ENCODE measurements at places on chromosomes 2 and 18. TPM values are rescaled to one million over a fixed set of nuclear protein-coding genes. Genes with fewer than 3 reads are reported as not detected.

GRCh38 chr2:161745866-161746614 is 121.8 kb downstream of the SLC4A10 start:
- H3K4me3 ChIP-seq = no peak overlapping the region
- no peaks in the 10 kb centered on the region for H3K4me1 ChIP-seq
- no peaks in the 10 kb centered on the region for H3K27me3 ChIP-seq
- no peak overlapping the region for H3K27ac ChIP-seq

DNA sequence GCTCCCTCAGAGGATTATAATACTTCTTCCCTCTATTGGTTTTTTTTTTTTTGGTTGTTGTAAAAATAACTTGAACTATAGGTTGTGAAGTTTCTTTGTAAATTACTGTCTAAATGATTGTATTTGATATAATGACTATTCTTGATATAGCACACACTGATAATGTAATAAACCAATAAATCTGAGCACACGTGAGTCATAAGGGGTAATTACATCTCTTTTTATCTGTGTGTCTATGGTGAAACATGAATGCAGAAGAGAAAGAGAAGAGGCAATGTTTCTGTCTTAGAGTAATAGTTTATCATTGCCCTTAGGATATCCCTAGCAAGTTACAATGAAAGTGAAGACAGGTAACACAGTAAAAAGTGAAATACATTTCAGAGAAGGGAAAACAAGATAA is 64.1 kb upstream of the RAPGEF4 start:
- no peaks in the 10 kb centered on the region for H3K4me1 ChIP-seq
- peaks cover 6% of the 10 kb centered on the region for H3K27me3 ChIP-seq
- H3K36me3 ChIP-seq = no peaks in the 10 kb centered on the region
- H3K4me3 ChIP-seq = no peak overlapping the region
- peak; percentile 73 for DNase-seq

The NDUFV2 gene
- polyA plus RNA-seq = 241 TPM

The GDF7 gene
- polyA plus RNA-seq = not detected

The CD8A gene
- polyA plus RNA-seq = 1.9 TPM

The LRRC30 gene
- polyA plus RNA-seq = not detected

The ACTR2 gene
- 76.7 TPM for polyA plus RNA-seq

GRCh38 chr2:47058003-47058931 is 96.8 kb downstream of the STPG4 start:
- no peak for DNase-seq
- no peak overlapping the region for H3K4me3 ChIP-seq
- peaks cover 66% of the 10 kb centered on the region for H3K36me3 ChIP-seq
- H3K27ac ChIP-seq = peak overlapping the region; percentile 80
- H3K27me3 ChIP-seq = no peaks in the 10 kb centered on the region

The SLC16A14 gene
- 2.0 TPM for polyA plus RNA-seq

- DNase-seq = no peak
- H3K27me3 ChIP-seq = no peaks in the 10 kb centered on the region
- no peak overlapping the region for H3K4me3 ChIP-seq
- H3K27ac ChIP-seq = no peak overlapping the region
- H3K4me1 ChIP-seq = peaks cover 19% of the 10 kb centered on the region
These were observed 21.0 kb downstream of the CIB4 start for GRCh38 chr2:26620031-26620605.

GRCh38 chr18:10544093-10544748 is 18.4 kb downstream of the NAPG start:
- no peak overlapping the region for H3K4me3 ChIP-seq
- no peak overlapping the region for H3K27ac ChIP-seq
- H3K27me3 ChIP-seq = no peaks in the 10 kb centered on the region

GRCh38 chr18:27608742-27609141 is 423.6 kb upstream of the CHST9 start:
- H3K36me3 ChIP-seq = no peaks in the 10 kb centered on the region
- no peak overlapping the region for H3K4me3 ChIP-seq
- DNase-seq = no peak
- H3K27me3 ChIP-seq = no peaks in the 10 kb centered on the region
- H3K4me1 ChIP-seq = peaks cover 6% of the 10 kb centered on the region

The UNC80 gene
- not detected for polyA plus RNA-seq

GRCh38 chr2:237501892-237502513 is 15.0 kb downstream of the MLPH start:
- peaks cover 16% of the 10 kb centered on the region for H3K27me3 ChIP-seq
- no peak for DNase-seq
- no peaks in the 10 kb centered on the region for H3K4me1 ChIP-seq
- H3K4me3 ChIP-seq = no peak overlapping the region
- peak overlapping the region; percentile 69 for H3K27ac ChIP-seq

The SERPINB12 gene
- polyA plus RNA-seq = not detected

DNA sequence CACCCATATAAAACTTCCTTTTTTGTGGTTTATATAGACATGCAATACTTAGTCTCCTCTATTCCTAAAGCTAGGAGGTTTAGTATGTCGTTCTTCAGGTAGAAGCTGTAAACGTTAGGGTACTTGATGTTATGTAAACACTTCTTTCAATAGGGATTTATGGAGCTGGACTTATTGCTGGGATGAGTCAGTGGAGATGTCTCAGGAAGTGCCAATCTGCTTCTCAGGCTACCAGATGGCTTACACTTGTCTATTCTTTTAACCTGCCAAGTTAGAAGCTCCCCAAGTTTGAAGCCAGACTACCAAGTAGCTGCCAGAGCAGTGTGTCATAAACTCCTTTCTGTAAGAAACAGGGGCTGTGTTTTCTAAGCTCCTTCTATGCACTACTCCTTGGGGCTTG is 756.5 kb upstream of the LRRTM1 start:
- no peaks in the 10 kb centered on the region for H3K36me3 ChIP-seq
- no peak overlapping the region for H3K4me3 ChIP-seq

DNA sequence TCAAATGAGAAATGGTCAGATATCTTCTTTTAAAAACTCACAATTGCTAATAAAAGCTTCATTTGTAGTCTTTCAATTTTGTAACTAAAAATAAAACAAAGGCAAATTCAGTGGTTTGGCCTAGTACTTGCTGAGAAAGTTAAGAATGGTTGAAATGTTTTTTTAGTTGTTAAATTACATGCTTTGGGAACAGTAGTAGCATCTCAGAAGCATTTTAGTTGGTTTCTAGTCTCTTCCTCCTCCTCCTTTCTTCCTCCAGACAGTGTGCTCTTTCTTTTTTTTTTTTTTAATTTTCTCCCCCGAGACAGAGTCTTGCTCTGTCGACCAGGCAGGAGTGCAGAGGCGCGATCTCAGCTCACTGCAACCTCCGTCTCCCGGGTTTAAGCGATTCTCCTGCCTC is 9.8 kb downstream of the TRAK2 start:
- H3K36me3 ChIP-seq = no peaks in the 10 kb centered on the region
- no peaks in the 10 kb centered on the region for H3K4me1 ChIP-seq
- H3K27me3 ChIP-seq = no peaks in the 10 kb centered on the region
- H3K27ac ChIP-seq = no peak overlapping the region
- H3K4me3 ChIP-seq = no peak overlapping the region

- no peaks in the 10 kb centered on the region for H3K36me3 ChIP-seq
- peak; percentile 73 for DNase-seq
- no peaks in the 10 kb centered on the region for H3K27me3 ChIP-seq
These were observed 45.3 kb upstream of the ROCK2 start for GRCh38 chr2:11389551-11390398.

The BCL2L11 gene
- polyA plus RNA-seq = 10.3 TPM

DNA sequence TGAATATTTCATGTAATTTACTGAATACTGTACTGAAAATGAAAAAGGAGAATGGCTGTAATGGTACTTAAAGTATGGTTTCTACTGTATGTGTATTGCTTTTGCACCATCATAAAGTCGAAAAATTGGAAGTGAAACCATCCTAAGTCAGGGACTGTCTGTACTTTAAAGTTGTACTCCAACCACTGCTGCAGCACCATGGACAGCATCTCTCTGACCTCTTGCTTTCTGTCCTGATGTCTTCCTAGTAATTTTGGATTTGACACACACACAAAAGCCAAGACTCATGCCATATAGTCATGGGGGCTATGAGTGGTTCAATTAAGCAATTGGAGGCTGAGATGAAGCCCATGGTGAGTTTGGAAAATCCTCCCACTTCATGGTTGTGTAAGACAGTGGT is 256.3 kb upstream of the PKDCC start:
- H3K4me3 ChIP-seq = no peak overlapping the region
- H3K27ac ChIP-seq = no peak overlapping the region
- no peaks in the 10 kb centered on the region for H3K36me3 ChIP-seq
- peak; percentile 46 for DNase-seq

The IL36A gene
- polyA plus RNA-seq = not detected

- H3K4me3 ChIP-seq = no peak overlapping the region
- no peaks in the 10 kb centered on the region for H3K36me3 ChIP-seq
- H3K27ac ChIP-seq = no peak overlapping the region
These were observed 193.3 kb upstream of the AGAP1 start for GRCh38 chr2:235300368-235301201.

GRCh38 chr2:154120706-154121105 is 249.0 kb downstream of the GALNT13 start:
- H3K27me3 ChIP-seq = no peaks in the 10 kb centered on the region
- no peak overlapping the region for H3K4me3 ChIP-seq
- no peak for DNase-seq

- no peak overlapping the region for H3K4me3 ChIP-seq
- H3K4me1 ChIP-seq = peaks cover 29% of the 10 kb centered on the region
- H3K36me3 ChIP-seq = no peaks in the 10 kb centered on the region
- DNase-seq = no peak
- H3K27me3 ChIP-seq = peaks cover 27% of the 10 kb centered on the region
- no peak overlapping the region for H3K27ac ChIP-seq
These were observed 1.5 kb upstream of the GDF7 start for GRCh38 chr2:20665243-20666004.

DNA sequence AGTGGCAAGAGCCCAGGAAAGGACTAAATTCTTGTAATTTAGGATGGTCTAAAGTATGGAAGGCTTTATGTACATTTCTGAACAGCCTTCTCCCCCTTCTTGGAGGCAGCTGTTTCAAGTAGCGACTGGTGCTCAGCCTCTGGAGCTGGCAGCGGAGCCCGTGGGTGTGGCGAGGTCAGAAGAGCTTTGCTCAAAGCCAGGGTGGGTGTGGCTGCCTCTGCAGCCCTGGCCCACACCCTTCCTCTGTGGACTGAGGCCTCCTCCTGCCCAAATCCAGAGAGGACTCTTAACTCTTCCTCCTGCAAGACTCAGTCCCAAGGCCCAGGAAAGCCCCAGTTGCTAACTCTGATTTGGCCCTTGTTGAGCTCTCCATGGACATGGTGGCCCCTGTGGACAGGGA is 202.1 kb upstream of the REV1 start:
- H3K27me3 ChIP-seq = no peaks in the 10 kb centered on the region
- DNase-seq = peak; percentile 3
- H3K4me3 ChIP-seq = no peak overlapping the region
- H3K27ac ChIP-seq = no peak overlapping the region
- no peaks in the 10 kb centered on the region for H3K36me3 ChIP-seq
- H3K4me1 ChIP-seq = no peaks in the 10 kb centered on the region

The IL1RN gene
- polyA plus RNA-seq = 21.3 TPM

DNA sequence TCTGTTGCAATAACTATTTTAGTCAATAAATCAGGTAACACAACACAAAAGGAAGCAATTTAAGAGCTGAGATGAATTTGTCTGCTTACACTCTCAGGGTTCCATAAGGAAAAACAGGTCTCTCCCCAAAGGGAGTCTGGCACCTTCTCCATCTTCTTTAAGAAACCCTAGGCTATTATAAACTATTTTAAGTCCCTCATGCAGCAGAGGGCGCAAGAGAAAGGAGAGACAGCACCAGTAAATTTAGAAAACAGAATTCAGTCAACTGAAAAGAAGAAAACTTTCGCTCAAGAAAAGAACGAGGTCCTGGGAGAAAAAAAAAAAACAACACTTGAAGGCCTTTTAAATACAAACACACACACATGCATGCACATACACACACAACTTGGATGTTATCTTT is 19.1 kb downstream of the SULT1C4 start:
- no peaks in the 10 kb centered on the region for H3K36me3 ChIP-seq
- H3K4me1 ChIP-seq = no peaks in the 10 kb centered on the region
- no peak for DNase-seq
- no peak overlapping the region for H3K4me3 ChIP-seq

The POTEC gene
- not detected for polyA plus RNA-seq

The ANKRD23 gene
- 2.7 TPM for polyA plus RNA-seq

The LRATD1 gene
- 33.2 TPM for polyA plus RNA-seq

The MC4R gene
- polyA plus RNA-seq = not detected

The MLPH gene
- polyA plus RNA-seq = 18.8 TPM

DNA sequence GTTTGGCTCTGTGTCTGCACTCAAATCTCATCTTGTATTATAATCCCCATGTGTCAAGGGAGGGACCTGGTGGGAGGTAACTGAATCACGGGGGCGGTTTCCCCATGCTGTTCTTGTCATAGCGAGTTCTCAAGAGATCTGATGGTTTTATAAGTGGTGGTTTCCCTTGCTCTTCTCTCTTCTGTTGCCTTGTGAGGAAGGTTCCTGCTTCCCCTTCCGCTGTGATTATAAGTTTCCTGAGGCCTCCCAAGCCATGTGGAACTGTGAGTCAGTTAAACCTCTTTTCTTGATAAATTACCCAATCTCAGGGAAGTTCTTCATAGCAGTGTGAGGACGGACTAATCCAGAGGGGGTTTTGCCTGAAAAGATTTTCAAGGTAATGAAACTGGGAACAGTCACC is 245.4 kb downstream of the GALR1 start:
- no peak overlapping the region for H3K27ac ChIP-seq
- H3K27me3 ChIP-seq = peaks cover 2% of the 10 kb centered on the region
- DNase-seq = no peak
- no peaks in the 10 kb centered on the region for H3K36me3 ChIP-seq
- H3K4me3 ChIP-seq = no peak overlapping the region
- H3K4me1 ChIP-seq = no peaks in the 10 kb centered on the region

GRCh38 chr2:9980520-9980919 is 29.0 kb downstream of the GRHL1 start:
- H3K36me3 ChIP-seq = no peaks in the 10 kb centered on the region
- H3K27me3 ChIP-seq = no peaks in the 10 kb centered on the region
- H3K4me1 ChIP-seq = no peaks in the 10 kb centered on the region
- DNase-seq = no peak
- no peak overlapping the region for H3K4me3 ChIP-seq
- H3K27ac ChIP-seq = no peak overlapping the region

- no peak for DNase-seq
- no peak overlapping the region for H3K27ac ChIP-seq
- no peaks in the 10 kb centered on the region for H3K27me3 ChIP-seq
- no peaks in the 10 kb centered on the region for H3K36me3 ChIP-seq
These were observed 52.0 kb downstream of the SLC40A1 start for GRCh38 chr2:189528617-189529016.

GRCh38 chr18:70494524-70494923 is 205.7 kb downstream of the SOCS6 start:
- no peaks in the 10 kb centered on the region for H3K27me3 ChIP-seq
- no peak overlapping the region for H3K4me3 ChIP-seq
- DNase-seq = no peak

GRCh38 chr2:37555457-37555856 is 116.0 kb downstream of the CDC42EP3 start:
- H3K27ac ChIP-seq = no peak overlapping the region
- no peaks in the 10 kb centered on the region for H3K36me3 ChIP-seq
- H3K4me3 ChIP-seq = no peak overlapping the region
- H3K27me3 ChIP-seq = no peaks in the 10 kb centered on the region
